Activated CD4-positive, alpha-beta T cell treated with anti-CD3 and anti-CD28 coated beads for 4 hours (primary cell): ENCODE measurements at places on chromosomes 7 and 10.

- DNase-seq, result no peak
These were observed 18.7 kb downstream of the HSPA12A start for GRCh38 chr10:116723428-116724281.

DNA sequence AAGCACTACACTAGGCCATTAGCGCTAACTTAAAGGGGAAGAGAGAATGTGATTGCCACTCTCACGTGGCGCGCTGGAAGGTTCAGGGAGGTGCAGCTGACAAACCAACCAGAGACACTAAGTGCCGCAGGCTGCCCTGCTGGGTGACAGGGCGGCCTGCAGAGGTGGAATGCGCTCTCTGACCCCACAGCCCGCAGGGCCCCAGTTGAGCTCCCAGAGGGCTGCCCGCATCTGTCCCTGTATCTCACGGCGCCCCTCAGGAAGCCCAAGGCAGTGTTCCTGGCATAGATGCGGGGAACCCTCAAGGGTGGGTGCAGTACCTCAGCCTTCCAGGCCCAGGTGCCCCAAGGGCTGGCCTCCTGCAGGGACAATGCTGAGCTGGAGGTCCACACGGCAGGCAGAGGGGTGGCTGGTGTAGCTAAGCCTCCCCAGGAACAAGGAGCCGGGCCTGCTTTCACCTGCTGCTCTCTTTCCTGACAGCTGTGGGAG, 66.6 kb downstream of the CALML3 start:
- DNase-seq, result no peak

DNA sequence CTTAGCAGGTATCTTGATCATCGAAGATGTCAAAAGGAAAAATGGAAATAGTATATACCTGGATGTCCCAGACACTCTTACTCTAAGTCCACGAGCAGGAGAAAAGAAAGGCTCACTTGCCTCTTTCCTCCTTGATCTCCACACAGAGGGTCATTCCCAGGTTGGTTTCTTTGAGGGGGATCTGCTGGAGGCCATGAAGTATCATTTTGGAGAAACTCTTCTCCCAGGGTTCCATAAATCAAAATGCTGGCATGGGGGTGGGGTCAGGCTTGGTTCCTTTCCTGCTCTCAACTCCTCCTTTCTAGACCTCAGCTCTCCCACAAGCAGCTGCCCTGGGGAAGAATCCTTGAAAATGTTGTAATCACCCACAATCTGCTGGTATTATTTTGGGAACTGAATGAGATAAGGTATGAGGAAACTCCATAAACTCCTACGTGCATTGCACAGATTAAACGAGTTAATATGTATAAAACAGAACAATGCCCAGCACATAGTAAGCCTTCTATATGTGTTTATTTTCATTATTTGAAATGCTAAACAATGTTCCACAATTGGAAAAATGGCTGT, 54.4 kb downstream of the PRKCQ start:
- DNase-seq, result no peak

DNA sequence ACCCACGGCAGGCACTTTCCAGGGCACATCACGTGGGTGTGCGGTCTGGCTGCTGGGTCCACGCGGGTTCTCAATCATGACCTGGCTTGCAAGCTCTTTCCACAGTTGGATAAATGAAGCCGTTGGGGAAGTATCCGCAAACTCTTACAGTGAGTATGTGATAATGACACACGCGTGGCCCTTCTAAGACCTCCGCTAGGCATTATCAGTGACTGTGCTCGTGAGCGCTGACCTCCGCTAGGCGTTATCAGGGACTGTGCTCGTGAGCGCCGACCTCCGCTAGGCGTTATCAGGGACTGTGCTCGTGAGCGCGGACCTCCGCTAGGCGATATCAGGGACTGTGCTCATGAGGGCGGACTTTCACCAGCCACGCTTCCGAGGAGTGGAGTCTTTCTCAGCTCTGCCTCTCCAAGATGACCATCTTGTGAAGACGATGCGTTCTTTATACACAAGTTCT, 107.0 kb downstream of the WDR37 start:
- DNase-seq, result no peak

- no peak for DNase-seq
These were observed 130.9 kb downstream of the NXPH1 start for GRCh38 chr7:8564281-8564680.

DNA sequence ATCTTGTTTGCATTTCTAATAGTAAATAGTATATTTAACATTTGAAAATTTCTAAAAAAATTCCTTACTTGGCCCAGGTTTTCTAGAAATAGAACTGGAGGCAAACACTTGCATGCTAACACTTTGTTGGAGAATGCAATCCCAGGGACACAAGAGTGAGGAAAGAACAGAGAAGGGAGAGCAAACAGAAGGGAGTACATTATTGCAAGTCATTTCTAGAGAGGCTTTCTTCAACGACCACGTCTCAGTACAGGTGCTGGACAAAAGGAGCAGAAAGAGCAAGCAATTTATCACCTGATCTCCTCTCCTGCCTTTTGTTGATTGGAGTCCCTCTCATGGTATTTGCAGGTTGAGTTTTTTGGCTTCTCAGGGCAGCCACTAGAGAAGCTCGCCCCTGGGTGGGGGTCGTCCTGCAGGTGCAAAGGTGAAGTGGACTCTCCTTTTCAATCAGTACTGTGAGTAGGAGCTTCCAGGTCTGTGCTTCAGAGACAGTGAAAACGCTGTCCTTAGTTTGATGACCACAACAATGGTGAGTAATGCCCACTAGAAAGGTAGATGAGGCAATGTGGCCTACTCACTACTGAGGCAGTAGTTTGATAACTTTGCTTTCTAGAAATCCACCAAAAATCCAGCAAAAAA, 5.2 kb downstream of the CPED1 start:
- no peak for DNase-seq

DNA sequence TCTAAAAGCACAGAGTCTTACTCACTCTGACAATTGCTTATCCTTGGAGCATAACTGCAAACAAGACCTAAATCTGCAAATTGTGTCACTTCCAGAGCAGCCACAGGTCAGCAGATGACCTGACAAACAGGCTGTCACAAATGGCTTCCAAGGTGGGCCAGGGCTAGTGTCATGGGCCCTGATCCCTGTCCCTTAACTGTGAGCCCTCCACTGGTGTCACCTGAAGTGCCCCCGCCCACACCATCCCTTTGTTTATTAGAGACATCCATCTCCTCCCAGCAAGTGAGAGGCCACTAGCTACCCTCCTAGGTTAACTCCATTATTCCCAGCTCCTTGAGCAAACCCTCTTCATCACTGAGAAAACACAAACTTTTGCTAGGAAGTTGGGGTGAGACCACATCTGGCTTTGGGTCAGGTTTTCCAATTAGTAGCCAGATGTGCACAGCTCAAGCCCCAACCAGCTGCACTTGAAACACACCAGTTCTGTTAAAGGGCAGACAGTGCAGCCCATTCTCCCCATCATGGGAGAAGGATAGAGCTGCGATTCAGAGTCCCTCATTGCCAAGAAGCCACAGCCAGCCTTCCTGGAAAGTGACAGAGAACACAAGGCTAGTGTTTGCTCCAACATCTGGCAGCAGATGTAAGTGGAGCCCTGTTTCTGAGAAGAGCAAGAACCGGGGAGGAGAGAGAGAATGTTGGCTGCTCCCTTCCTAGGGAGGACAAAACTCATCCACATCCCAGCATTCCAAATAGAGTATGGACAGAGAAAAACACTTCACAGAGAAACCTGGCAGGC, 75.7 kb upstream of the NANOS1 start:
- no peak for DNase-seq

DNA sequence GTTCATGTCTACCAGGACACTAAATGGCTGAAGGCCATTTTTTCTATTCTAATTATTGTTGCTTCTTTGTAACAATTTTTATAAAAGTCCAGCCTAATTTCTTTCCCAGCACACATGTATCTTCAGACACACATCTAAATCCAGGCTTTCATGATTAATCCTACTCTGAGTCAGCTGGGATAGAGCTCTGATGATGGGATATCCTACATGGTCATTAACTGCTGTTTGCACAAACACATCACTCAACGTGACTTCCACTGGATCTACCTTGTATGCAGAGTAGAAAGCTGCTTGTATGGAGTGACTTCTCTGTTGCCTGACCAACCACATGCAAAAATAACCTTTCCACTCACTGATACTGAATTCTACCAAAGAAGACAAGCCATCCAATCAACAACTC, 260.9 kb downstream of the AHR start:
- DNase-seq, result no peak

DNA sequence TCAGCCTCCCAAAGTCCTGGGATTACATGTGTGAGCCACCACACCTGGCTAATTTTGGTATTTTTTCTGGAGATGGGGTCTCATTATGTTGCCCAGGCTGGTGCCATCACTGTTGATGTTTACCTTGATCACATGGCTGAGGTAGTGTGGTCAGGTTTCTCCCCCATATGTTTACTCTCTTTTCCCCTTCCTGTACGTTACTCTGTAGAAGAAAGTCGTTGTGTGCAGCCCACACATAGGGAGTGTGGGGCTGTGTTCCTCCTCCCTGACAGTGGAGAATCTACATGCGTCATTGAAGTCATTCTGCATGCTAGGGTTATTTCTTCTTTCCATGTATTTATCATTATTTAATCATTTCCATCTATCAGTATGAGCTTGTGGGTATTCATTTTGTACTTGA, 16.3 kb upstream of the ORAI2 start:
- DNase-seq, result no peak

- no peak for DNase-seq
These were observed 55.4 kb upstream of the KIF5B start for GRCh38 chr10:32111585-32111984.

DNA sequence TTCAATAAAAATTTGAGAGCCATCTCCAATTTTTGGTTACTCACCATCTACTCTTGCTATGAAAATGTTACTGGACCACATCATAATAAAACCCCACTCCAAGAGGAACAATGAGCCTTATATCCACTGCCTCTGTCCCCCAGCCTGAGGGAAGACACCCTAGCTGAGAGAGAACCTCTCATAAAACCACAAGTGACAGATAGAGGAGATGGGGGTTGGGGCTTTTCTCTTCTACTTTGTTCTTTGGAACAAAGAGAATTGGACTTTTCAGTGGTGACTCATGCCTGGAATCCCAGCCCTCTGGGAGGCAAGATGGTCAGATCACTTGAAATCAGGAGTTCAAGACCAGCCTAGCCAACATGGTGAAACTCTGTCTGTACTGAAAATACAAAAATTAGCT, 27.6 kb upstream of the TAS2R16 start:
- DNase-seq, result no peak

DNA sequence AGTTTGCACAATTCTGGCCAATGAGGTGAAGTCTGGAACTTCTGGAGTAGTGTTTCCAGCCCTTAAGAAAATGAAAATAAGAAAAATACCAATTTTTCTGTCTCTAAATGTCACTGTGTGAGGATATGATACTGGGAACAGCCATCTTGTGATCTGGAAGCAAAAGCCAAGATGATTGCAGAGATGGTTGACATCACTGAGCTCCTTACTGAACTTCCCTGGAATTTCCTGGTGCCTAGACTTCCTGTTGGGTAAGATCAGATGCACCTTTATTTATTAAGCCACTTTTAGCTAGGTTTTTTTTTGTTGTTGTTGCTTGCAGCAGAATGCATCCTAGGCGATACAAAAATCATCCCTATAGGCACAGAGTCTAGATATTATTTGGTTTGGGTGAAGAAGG, 27.3 kb upstream of the INHBA start:
- DNase-seq, result no peak

- DNase-seq, result peak; percentile 7
These were observed 1.5 kb downstream of the CYP3A7 start for GRCh38 chr7:99733448-99733847.

GRCh38 chr7:91496251-91496820, 232.1 kb downstream of the FZD1 start:
- DNase-seq, result no peak

DNA sequence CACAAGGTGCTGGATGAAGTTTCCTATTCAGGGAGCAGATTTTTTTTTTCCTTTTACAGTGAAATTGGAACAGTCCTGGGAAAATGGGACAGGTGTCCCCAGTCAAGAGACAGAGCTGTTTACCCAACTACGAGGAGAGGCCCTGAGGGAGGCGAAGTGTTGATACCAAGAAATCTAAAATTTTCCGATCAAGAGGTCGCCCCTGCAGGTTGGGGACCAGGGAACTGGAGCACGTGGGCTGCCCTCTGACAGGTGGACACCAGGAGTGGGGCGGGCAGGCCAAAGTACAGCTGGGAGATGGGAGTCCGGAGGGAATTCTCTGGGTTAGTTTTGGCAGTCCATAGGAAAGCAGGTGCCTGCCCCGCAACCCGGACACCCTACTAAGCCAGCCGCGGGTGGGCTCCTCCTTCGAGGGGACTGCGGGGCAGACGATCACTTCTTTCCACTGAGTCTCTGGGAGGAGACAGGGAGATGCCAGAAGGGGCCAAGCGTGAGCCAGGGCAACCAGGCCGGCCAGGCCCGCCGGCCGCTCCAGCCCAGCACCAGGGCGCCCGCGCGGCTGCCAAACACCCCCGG, 965 bp upstream of the CAMK1D start:
- DNase-seq, result no peak

DNA sequence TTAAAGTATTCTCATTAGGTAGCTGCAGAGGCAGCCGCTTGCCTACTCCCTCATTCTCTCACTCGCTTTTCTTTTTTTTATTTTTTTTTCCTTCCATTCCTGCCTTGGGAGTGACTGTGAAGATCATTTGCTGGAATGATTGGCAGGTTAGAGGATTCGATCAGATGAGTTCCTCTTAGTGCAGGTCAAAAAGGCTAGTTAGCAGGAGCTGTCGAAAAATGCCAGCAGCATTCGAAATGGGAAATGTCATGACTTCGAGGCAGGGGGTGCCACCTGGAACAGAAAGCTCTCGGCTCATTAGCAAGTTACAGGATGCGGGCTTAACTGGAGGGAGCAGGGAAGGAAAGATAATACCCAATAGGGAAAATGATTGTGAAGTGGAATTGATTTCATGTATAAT, 137.5 kb upstream of the FZD1 start:
- no peak for DNase-seq

DNA sequence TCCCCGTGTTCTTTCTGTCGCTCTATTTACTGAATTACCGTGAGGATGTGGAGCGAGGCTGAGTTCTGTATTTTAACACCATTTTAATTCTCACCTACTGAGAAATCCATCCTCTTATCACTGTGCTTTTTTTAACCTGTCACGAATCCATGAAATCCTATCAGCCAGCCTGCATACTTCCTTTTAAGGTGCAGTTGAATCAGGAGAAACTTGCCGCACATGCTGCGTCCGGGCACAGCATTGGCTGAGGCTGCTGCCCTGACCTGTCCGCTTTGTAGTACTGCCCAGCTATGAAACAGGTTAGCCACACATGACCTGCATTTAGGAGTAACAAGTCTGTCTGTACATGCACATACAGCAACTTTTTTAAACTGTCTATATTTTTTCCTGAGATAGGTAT, 82.5 kb downstream of the EGFR start:
- DNase-seq, result no peak

GRCh38 chr10:63633677-63634487, 112.7 kb downstream of the REEP3 start:
- DNase-seq, result no peak

DNA sequence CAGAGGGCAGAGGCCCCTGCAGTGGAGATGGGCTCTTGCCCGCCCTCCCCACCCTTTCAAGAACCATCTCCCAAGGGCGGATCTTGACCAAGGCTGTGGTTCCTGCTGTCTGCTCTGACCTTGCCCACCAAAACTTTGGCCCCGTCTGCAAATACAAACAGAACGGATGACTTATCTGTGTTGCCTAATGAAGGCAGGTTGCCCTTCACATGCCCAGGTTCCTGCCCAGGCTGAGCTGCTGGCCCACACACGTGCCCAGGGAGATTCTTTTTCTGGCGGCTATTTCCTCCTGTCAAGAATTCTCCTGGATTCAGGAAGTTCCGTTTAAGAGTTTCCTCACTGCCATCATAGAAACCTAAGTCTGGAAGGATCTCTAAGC, 78.3 kb downstream of the PROSER2 start:
- DNase-seq, result no peak
